SHP77 (cell line): ENCODE measurements at places on chromosomes 4 and X.

DNA sequence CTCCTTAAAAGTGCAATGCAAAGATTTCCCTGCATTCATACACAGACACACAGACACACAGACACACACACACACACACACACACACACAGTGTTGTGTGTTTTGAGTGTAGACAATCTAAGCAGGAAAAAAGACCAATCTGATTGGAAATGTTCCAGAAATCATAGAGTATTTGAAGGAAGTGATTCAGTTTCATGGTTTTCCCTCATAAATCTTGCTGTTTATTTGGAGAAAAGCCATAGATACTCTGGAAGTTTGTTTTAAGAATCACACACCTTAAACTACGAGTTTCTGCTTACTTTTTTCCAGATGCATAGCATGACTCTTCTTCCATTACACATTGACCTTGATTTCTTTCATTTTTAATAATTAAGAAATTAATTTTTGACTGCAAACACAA lies 298.5 kb upstream of the BMP3 start:
- no peak for DNase-seq

DNA sequence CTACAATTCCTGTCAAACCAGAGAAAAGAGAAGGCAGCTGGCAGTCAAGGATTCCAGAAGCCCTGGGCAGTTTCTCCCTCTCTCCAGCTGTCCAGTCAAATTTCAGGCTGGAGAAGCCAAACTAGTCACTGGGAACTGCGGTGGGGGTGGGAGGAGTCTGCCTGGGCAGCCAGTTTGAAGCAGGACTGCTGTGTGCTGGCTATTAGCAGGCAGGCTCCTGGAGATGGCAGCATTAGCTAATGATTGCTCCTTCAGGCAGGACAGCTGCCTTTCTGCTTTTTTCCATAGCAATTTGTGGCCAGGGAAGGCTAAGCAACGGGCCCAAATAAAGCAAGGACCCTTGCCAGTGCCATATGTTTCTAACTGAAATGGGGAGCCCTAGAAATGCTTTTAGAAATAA lies 44.7 kb upstream of the FGF13 start:
- DNase-seq = no peak

GRCh38 chrX:13688384-13688957 lies 457 bp upstream of the RAB9A start:
- DNase-seq = no peak

- DNase-seq = no peak
These were observed 384.5 kb downstream of the GRXCR1 start for GRCh38 chr4:43277003-43277402.

- DNase-seq = no peak
These were observed 352.2 kb upstream of the MAGEB16 start for GRCh38 chrX:35445912-35446311.

- DNase-seq = no peak
These were observed 29.4 kb downstream of the DTHD1 start for GRCh38 chr4:36310793-36311192.

DNA sequence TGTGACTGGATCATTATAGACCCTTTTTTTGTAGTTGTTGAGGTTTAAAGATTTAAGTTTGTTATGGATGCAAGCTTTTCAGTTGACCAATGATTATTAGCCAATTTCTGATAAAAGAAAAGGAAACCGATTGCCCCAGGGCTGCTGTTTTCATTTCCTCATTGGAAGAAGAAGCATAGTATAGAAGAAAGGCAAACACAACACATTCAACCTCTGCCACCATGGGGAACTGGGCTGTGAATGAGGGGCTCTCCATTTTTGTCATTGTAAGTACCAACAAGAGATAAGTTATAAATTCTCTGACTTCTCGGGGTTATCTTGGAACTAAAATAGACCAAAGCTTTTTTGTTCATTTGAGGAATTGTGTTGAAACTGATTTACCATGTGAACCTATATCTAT lies at the start of gene CYBB:
TSS of gene CYBB (plus strand) at position 203 of the 400 bp plus-strand sequence. CDS start at position 222, 19 bp downstream.
- no peak for DNase-seq

DNA sequence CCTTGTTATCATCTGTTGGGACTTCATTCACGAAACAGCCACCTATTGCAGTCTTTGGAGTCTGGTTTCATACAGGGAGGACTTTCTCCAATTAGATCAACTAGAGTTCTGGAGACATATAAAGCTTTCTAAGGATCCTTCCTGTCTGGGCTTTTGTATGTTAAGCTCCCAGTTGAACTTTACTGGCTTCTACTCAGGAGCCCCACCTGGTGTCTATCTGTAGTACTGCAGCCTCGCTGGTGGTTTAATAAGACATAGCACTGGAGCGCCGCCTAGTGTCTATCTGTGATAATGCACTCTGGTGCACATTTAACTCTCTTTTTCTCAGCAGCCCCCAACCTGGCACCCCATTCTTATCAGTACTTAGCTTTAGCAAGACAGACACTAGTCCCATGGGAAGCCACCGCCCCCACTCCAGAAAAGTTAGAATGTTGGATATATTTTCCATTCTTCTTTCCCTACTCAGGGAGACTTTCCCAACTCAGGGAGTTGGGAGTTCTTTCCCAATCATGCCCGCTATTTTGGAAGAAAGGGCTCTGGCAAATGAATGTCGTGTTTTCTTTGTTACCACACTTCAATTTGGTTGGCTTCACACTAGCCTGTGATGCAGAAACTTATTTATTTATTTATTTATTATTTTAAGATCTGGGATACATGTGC lies 36.9 kb upstream of the SYTL4 start:
- DNase-seq = peak; percentile 5

DNA sequence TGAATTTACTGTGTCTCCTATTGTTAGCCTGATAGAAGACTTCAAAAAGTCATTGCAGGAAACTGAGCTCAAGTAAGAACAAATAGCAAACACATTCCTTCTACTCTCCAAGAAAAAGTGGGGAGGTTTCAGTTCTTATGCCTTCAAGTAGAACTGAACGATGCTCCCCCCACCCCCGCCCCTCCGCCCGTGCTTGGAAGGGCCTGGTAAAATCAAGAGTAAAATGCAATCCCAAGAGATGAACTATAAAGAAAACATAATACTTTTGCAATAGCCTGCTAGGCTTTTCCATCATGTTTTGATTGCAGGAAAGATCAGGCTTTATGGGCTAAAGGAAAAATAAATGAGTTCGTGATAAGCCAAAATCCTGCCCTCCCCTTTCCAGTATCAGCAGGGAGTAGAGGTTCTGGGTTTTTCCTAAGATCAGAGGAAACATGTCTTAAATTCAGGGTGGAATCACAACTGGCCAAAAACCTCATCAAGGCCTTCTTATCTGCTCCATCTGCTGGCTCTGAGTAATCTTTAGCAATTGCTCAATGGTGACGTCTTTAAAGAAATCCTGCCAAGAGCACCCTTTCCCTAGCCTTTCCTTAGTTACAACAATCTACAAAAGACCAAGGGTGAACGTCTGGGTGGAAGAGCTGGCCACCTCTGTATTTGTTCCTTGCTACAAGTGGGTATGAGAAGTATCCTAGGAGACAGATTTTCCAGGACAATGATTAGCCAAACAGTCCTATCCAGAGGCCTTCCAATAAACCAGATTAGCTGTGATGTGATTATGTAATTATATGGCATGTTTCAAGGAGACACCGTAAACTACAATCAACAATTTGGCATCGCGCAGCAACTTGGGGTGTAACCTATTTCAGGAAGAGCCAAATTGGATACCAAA lies 66.3 kb upstream of the FAM9C start:
- no peak for DNase-seq

GRCh38 chr4:184845367-184846021 lies 19.7 kb upstream of the ACSL1 start:
- no peak for DNase-seq

GRCh38 chrX:17046478-17047097 lies 100.1 kb downstream of the REPS2 start:
- peak; percentile 48 for DNase-seq

GRCh38 chrX:17616936-17617335 lies 120.4 kb upstream of the SCML1 start:
- DNase-seq = peak; percentile 75

DNA sequence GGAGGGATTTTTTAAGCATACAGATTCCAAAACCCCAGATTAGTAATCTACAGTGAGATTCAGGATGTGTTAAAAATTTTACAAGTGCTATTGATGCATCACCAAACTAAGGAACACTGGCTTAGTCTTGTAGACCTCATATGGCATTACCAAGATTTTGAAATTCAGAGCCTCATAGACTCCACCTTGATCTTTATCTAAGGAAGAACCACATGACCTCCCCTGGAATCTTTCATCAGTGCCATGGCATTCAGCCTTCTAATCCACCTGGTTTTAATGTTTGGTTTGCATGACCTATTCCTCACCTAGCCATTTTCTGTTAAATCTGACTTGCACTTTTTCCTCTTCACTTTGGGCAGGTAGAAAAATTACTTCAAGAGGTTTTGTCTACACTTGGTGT lies 171.6 kb downstream of the NKX6-1 start:
- DNase-seq = no peak

DNA sequence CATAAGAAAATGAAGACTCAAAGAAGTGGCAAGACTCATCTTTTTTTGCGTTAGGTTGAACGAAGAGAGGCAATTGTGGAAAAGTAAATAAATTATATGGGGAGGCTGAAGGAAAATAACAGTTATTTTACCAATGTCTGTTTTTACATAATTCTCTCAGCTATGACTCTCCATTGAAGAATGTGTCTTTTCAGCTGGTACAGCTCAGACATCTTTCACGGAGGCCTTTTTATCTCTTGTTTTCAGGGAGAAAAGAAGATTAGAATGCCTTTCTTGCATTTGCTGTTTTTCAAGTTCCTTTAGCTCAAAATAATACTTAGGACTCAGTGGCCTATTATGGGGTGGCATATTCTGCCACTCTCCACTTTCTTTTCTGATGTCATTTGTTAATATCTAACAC lies 153.0 kb downstream of the ADAM29 start:
- DNase-seq = no peak

DNA sequence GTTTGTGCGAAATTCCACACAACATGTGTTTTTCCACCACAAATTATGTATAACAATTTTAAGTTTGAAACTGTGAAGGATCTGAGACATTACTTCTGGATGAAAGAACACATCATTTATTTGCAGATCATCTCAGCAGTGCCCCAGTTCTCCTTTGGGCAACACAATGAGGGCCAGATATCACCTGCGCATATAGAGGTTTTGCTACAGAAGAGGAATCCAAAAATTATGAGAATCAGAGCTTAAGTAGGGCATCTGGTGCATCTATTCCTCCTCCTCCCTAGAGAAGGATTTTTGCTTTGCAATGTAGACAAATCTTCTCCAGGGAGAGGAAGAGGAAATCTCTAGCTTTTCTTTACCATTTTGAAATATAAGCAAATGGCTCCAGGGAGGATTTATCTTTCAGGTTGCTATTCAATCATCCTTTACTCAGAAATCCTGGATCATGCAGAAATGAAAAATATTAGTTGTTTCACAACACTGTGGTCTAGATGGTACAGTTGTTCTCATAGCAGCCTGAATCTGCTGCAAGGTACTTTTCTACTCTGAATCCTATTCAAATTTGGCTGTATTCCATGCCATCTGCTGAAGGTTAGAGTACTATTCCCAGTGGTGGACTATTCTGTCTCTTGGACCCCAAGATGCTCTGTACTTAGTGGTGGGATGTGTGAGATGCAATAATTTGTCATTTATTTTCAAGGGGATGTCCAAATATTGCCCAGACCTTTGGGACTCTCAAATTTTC lies 132.1 kb downstream of the SNCA start:
- DNase-seq = no peak

DNA sequence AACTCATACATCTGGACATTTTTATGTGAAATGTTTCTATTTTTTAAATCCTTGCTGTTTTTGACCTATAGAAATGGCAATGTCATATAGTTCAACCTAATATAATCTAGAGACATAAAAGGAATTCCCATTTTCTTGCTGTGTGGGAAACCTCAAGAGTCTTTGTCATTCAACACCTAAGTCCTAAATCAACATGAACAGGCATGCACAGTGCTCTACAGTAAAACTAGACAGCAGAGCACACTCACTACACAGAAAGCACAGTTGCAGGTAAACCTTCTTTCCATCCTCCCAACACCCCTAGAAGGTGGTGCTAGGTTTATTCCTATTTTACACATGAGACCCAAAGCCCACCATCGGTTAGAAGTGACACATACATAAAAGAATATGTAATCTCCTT lies 79.1 kb upstream of the C1QTNF7 start:
- DNase-seq = no peak

GRCh38 chrX:73217621-73218020 lies 3.0 kb upstream of the NAP1L2 start:
- no peak for DNase-seq

GRCh38 chrX:106286053-106286650 lies 118.0 kb downstream of the PWWP3B start:
- DNase-seq = no peak

DNA sequence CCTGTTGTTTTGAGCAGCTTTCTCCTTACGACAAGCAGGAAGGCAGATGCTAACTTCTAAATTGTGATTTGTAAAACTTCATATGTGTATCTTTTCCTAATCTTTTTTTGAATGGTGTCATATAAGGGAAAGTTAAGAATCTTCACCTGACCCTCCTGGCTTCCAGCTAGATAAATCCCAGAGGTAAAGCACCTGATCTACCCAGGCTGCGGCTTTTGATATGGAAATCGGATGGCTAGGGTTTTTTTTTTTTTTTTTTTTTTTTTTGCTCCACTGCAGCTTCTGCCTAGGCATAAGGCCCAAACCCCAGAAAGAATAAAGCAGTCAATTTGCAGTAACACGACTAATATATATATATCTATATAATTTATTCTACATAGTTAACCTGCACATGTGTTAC lies 10.0 kb downstream of the MAB21L2 start:
- DNase-seq = no peak

GRCh38 chr4:147219145-147219544 lies 261.8 kb upstream of the EDNRA start:
- no peak for DNase-seq
